Stimulated activated CD8-positive, alpha-beta memory T cell treated with anti-CD3 and anti-CD28 coated beads, Interleukin-7, amount 100 ng/mL, for 1 hour (primary cell): ENCODE measurements at places on chromosomes 13 and 19.

GRCh38 chr13:106156468-106156867 lies 379.0 kb downstream of the EFNB2 start:
- DNase-seq, result no peak

DNA sequence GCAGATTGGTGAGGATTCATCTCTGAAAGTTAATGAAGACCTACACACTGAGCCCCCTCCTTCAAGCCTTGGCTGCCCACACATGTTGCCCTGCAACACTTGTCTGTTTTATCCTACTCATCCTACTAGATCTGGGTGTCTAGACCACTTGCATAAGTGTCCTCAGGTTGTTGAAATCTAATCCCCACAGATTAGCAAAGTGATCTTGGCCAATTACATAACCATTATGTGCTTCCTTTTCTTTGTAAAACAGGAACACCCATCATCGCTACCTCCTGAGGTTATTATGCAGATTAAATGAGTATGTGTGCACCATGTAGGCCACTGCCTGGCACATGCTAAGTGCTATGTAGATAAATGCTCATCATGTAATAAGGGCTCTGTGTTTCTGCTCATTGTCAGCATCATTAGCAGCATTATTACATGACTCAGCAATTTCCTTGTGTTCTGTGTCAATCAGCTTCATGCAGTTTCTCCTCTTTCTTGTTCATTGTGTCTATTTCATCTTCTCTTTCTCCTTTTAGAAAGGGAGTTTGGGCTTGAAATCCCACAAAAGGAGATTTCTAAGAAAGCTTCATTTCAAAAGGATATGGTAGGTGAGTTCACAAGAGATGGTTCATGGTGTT lies 15.1 kb downstream of the ZNF175 start:
- no peak for DNase-seq

- no peak for DNase-seq
Measured at GRCh38 chr13:36493046-36493445, 60.8 kb downstream of the CCNA1 start.

DNA sequence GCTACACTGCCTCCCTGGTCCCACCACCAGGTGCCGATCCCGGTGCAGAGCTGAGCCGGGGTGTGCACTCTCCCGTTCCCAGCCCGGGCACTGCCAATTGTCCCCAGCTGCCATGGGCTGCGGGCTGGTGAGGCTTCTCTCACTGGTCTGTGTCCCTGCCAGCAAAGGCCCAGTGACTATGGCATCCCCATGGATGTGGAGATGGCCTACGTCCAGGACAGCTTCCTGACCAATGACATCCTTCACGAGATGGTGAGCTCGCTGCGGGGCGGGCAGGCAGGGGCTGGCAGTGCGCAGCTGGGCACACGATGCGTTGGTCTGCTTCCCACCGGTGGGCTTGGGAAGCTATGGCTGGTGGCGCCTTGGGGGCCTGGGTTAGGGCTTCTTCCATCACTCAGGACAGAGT lies 14.6 kb downstream of the MPND start:
- DNase-seq, result no peak

DNA sequence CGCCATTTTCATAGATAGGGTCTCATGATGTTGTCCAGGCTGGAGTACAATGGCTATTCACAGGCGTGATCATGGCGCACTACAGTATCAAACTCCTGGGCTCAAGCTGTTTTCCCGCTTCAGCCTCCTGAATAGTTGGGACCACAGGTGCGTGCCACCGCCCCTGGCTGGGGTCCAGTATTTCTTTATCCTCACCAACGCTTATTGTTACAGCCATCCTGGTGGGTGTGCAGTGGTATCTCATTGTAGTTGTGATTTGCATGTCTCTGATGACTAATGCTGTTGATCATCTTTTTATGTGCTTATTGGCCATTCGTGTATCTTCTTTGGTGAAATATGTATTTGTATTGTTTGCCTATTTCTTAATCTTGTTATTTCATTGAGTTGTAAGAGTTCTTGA lies 49.0 kb downstream of the SIPA1L3 start:
- no peak for DNase-seq

DNA sequence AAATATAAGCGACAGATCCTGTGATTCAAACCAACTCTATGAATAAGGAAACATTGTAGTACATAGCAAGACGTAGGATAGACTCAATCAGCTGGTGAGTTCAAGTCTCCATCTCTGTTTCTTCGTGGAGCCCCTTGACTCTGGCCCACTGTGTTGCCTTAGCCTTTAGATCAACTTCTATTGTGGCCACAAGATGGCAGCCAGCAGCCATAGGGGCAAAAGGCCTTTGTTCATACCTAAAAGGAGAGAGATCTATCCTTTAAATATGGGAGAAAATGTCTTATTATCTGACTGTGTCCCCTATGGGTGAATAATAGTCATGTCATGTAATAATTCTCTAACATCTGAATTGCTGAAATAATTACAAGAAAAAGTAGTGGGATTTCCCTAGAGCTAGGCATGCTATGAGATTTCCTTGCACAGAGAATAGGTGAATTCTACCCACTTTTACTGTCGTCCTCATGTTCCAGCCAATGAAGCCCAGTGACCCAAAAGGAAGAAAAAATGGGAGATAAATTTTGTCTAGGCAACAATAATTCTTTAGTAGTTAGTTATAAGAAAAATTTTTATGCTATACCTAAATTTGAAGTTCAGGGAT lies 129.4 kb downstream of the PCDH20 start:
- no peak for DNase-seq

DNA sequence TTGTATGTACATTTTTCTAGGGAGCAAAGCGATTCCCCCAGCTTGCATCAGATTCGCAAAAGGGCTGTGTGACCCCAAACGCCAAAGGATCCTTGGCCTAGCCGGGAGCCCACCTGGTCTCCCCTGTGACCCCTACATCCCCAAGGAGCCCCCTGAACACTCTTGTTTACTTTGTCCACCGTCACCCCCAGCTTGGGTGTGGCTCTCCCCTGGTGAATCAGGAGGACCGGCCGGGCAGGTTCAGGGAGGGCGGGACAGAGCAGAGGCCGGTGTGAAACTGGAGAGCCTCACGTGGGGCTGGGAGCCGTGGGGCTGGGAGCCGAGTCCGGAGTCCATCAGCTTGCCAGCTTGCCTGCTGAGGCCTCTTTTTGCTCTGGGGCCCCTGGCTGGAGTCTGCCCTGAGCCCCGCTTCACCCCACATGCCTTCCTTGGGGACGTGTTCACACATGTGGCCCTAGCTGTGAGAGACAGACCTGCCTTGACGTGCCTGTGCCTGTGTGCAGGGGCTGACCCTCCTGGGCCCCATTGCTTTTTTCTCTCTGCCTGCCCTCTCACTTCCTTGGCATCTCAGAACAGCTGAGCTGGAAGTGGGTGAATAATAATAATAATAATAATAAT lies 2.0 kb downstream of the ITPKC start:
- no peak for DNase-seq
